ENCODE measurements at places on chromosomes 1 and 21. TPM values are rescaled to one million over a fixed set of nuclear protein-coding genes. Genes with fewer than 3 reads are reported as not detected.

GRCh38 chr1:109275706-109276345, 7.1 kb downstream of the PSRC1 start:
- peaks cover 20% of the 10 kb centered on the region for H3K4me1 ChIP-seq
- H3K4me3 ChIP-seq = no peak overlapping the region
- no peak overlapping the region for H3K27ac ChIP-seq
- no peaks in the 10 kb centered on the region for H3K27me3 ChIP-seq
- peaks cover 18% of the 10 kb centered on the region for H3K36me3 ChIP-seq
- no peak for DNase-seq

GRCh38 chr1:201964261-201964660, 9.0 kb downstream of the TIMM17A start:
- DNase-seq = no peak
- no peak overlapping the region for H3K27ac ChIP-seq
- H3K27me3 ChIP-seq = no peaks in the 10 kb centered on the region
- H3K36me3 ChIP-seq = peaks cover 54% of the 10 kb centered on the region
- no peaks in the 10 kb centered on the region for H3K4me1 ChIP-seq

DNA sequence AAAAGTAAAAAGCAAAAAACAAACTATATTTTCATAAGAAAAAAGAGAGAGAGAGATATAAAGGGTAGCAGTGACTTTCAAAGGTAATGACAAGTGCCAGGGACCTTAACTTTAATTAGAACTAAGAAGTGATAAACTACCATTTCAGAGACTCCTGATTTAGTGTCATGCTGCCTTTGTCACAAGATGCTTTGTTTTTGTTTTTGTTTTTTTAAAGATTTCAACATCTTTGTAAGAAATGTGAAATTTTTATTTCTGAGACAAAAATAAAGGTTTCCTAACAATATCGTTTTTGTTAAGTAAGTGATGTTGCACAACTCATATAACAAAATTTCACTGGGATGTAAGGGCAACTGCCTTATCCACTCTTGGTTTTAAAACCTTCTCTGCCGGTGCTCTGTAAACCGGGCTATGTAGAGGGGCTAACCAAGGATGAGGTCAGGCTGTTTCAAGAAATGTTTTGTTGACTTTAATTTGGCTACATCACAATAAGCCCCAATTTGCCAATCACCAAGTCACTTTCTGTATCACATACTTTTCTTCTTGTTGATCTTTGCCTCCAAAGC, 35.2 kb upstream of the SYT2 start:
- H3K4me3 ChIP-seq = no peak overlapping the region
- H3K27me3 ChIP-seq = no peaks in the 10 kb centered on the region
- no peak for DNase-seq

GRCh38 chr1:54342288-54342687, 63.9 kb downstream of the SSBP3 start:
- no peaks in the 10 kb centered on the region for H3K27me3 ChIP-seq
- no peaks in the 10 kb centered on the region for H3K36me3 ChIP-seq

LRRC53 gene
- not detected for total RNA-seq

CCDC185 gene
- total RNA-seq = not detected

SYT14 gene
- total RNA-seq = not detected
